Left renal cortex interstitium (tissue), 4 donors: ENCODE measurements at places on chromosomes 16 and 17. TPM values are rescaled to one million over a fixed set of nuclear protein-coding genes. Genes with fewer than 3 reads are reported as not detected.

The KRTAP4-5 gene
- polyA plus RNA-seq, result not detected

The ABCC6 gene
- 23.8 TPM for polyA plus RNA-seq

DNA sequence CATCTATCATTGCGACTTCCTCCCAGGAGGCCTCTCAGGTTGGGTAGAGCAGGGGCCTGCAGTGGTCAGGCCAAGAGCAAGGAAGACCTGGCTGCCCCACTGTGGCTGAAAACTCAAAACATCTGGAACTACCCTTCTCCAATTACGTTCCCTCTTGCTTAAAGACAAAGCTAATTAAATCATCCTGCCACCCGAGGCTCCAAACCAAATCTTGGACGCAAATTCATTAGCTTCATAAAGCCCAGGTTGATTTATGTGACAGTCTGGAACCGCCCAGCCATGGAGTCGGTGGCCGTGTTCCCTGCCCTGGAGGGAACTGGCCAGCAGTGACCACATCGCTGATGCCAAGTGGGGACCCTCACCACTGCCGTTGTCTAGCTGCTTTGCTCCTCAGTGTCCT lies 21.4 kb downstream of the GRIN2C start:
- DNase-seq, result no peak

DNA sequence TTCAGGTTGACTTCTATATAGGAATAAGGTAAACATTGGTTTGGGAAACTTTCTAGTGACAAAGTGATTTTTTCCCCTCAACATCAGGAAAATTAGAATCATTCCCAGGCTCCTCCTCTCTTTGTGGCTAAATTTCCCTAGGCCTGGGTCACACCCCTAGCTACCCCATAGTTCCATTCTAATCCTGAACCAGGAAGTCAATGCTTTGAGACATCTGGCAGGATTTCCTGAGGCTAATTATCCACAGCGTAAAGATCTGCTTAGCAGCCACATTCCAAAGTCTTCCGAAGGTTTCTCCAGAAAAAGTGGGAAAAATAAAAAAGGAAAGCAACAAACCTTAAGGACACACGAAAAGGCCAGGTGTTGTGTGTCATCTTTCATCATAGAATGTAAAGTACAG lies 60.3 kb upstream of the CORO6 start:
- no peak for DNase-seq

DNA sequence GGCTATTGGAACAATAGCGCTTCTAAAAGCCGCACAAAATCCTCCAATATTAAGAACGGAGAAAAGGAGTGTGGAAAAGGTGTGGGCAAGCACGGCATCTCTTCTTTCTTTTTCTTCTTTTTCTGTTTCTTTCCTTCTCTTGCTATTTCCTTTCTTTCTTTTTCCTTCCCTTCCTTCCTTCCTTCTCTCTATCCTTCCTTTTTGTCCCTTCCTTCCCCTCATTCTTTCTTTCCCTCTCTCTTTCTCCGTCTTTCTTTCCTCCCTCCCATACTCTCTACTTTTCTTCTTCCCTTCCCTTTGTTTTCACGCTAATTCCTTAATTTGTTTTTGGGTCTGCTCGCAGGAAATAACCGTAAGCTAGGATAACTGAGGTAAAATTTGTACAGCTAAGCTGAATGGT lies 478.2 kb downstream of the MAF start:
- DNase-seq, result no peak
